ENCODE measurements at places on chromosomes 5 and 9.
A peak's percentile ranks its signal among the peaks of the same experiment; 100 is the strongest.

GRCh38 chr9:91880378-91880972 is 69.6 kb downstream of the ROR2 start:
- DNase-seq = no peak

DNA sequence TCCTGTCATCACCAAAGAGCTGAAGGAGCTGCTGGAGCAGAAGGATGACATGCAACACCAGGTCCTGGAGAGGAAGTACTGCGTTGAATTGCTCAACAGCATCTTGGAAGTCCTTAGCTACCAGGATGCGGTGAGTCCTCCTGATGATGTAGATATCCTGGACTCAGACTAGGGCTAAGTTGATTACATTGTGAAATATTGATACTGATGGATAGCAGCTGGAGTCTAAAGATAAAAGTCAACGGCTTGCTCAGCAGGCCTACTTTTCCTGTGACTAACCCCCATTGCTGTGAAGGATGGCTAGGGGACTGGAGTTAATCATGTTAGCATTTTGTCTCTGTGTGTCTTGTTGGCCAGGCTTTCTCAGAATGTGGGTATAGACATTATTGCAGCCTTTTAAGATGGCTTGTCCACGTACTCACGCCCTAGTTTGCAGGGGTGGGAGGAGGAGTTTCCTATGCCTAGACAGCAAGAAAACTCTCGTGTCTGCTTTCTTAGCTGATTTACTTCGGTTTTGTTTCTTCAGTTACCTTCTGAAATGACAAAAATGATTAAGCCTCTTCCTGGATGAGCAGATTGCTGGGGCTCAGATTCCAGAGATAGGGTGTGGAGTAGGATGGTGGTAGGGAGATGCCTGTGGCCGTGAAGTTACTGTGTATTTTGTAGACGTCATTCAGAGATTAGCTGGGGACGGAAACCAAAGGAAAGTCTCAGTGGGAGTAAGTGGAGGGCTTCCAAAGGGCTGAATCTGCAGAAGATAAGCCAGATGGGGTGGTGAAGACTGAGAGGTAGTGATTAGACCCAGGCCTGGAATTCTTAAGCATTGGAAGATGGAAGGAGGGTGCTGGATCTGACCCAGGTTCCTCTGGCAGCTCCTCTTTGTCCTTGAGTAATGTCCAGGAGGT is 166.3 kb downstream of the DOCK2 start:
- DNase-seq = peak; percentile 73

GRCh38 chr9:99326112-99326916 is 104.2 kb downstream of the SEC61B start:
- no peak for DNase-seq

GRCh38 chr5:52808316-52808901 is 20.7 kb downstream of the ITGA1 start:
- DNase-seq = no peak

DNA sequence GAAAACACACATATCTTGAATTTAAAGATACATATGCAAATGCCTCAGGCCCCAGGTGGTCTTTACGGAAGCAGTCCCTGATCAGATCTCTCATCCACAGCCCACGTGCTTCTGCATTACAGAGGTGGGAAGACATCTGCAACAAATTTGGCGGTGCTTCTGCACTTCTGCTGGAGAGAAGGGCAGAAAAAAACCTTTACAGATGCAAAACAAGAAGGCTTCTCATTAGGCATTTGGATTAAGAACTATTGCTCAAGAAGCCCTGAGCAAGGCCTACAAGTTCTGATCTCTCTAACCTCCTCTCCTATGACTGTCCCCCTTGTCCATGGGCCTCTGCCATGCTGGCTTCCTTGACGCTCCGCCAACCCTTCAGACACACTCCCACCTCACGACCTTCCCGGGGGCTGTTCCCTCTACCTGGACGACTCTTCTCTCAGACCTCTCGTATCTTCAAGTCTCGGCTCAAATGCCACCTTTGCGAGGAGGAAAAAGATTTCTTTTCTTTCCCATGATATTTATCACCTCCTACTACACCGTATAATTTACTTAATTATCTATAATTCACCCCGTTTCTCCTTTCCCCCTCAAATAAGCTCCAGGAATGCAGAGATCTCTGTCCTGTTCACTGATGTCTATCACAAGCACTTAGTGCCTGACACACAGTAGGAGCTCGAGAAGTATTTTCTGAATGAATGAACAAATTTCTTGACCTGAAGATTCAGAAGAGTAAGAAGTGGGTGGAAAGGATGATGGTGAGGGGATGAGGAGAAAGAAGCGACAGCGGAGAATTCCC is 1.1 kb downstream of the MTMR12 start:
- no peak for DNase-seq

GRCh38 chr9:112586599-112587155 is 100.0 kb downstream of the KIAA1958 start:
- DNase-seq = no peak

DNA sequence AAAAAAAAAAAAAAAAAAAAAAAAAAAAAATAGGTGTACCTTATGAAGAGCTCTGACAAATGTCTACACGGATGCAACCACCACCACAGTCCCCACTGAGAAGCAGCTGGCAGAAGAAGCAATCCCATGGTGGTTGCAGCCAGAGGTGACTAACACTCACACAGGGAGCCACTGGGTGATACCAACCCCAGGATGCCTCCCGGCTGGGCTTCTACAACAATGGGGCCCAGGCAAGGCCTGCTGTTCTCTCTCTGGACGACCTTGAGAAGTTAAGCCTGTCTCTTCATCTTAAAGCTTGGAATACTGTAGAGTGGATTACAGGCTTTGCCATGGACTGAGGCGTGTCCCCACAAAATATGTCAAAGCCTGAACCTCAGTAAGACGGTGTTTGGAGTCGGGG is 104.1 kb downstream of the ROR2 start:
- no peak for DNase-seq

DNA sequence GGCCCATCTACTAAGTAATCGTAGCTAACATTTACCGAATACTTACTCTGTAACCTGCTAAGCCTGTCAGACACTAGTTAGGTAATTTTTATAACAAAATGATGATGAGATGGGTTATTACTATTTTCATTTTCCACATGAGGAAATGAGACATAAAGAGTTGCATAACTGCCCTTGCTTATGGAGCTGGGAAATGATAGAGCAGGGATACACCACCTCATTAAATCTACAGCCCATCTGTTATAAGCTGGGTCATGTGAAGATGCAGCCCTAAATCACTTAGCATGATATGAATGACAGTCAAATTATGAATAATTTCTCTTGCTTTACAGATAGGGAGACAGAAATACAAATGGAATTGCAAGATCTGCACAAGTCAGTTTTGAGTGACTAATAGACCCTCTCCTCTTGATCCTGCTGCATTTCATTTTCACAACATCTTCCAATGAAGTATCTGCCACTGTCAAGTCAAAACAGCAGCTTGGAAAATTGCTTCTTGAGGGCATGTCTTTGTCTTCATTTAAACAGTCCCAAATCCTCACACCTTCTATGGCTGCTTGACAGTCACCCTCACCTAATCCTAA is 364.7 kb downstream of the PRELID2 start:
- no peak for DNase-seq

DNA sequence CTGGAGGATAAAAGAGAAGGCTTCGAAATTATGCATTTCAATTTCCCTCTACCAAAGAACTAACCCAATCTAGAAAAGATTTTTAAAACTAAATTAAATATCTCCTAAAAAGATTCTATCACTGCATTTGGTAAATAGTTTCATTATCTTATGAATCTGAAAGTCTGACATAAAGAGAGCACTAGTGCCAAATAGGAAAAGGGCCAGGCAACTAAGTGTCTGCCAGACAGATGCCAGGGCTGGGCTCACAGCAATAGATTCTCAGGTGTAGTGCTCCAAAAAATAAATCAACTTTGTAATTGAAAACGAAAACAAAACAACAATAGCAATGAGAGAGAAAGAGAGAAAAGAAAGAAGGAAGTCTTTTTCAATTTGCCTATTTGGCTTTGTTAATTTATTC is 157.7 kb upstream of the GNA14 start:
- DNase-seq = no peak

DNA sequence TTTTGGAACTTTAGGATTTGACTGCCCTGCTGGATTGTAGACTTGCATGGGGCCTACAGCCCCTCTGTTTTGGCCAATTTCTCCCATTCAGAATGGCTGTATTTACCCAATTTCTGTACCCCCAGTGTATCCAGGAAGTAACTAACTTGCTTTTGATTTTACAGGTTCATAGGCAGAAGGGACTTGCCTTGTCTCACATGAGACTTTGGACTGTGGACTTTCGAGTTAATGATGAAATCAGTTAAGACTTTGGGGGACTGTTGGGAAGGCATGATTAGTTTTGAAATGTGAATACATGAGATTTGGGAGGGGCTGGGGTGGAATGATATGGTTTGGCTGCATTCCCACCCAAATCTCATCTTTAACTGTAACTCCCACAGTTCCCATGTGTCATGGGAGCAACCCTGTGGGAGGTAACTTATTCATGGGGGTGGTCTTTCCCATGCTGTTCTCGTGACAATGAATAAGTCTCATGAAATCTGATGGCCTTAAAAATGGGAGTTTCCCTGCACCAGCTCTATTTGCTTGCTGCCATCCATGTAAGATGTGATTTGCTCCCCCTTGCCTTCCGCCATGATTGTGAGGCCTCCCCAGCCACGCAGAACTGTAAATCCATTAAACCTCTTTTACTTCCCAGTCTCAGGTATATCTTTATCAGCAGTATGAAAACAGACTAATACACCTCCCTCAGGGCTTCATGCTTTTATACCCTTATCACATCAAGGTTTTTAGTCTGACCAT is 206.6 kb downstream of the DENND1A start:
- no peak for DNase-seq

GRCh38 chr9:118395415-118395814 is 691.2 kb downstream of the TLR4 start:
- DNase-seq = no peak

GRCh38 chr9:105273731-105274130 is 29.3 kb downstream of the SLC44A1 start:
- no peak for DNase-seq

DNA sequence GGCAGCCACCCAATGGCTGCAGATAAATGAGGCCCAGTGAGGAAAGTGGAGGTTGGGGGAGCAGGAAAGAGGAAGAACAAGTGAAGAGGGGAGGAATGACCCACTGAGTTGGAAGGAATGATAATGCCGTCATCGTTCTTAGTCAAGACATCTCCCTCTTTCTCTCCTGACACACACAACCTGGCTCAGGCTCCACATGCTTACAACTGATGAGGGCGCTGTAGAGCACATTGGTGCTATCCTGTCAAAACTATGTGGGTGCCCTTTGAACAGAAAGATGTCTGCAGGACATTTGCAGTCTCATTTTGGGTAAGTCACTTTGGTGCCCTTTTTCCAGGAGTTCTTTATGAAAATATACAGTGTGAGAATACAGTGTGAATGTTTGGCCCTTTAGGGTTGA is 5.9 kb downstream of the IFNW1 start:
- no peak for DNase-seq

- DNase-seq = no peak
Measured at GRCh38 chr9:98864281-98865174, 57.1 kb downstream of the GALNT12 start.

- DNase-seq = no peak
Measured at GRCh38 chr5:42779083-42779482, 22.5 kb downstream of the CCDC152 start.

DNA sequence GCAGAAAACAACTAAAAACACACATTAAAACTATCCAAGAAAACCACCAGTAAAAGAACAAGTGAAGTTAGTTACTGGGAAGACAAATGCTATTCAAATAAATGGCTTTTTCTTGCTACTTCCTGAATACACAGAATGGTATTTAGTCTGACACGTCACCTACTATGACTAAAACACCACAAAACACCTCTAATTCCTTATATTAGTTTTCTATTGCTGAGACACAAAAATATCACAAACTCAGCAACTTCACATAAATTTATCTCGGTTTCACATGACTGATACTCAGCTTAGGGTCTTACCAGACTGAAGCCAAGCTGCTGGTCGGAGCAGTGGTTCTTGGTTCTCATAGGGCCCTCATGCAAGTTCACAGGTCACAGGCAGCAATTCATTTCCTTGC is 5.4 kb downstream of the DMAC1 start:
- DNase-seq = no peak

DNA sequence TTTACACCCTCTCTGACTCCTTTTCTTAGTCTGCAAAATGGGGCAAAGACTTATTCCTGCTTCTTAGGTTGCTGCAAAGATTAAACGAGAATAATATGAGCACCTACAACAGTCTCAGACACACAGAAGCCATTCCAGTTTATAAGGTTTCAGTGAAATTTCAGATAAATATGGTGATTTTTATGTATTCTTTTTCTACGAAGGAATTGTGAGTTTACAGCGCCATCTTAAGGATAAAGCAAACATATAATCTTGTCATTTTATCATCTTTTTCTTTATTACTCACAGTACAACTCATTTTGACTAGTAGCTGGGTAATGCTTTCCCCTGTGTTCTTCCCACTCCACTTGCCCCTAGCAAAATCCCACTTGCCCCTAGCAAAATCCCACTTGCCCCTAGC is 29.2 kb upstream of the SMC5 start:
- DNase-seq = peak; percentile 26

GRCh38 chr9:118595719-118596305 is 773.4 kb downstream of the BRINP1 start:
- no peak for DNase-seq

- DNase-seq = no peak
Measured at GRCh38 chr9:115615821-115616665, 498.1 kb upstream of the TNC start.

DNA sequence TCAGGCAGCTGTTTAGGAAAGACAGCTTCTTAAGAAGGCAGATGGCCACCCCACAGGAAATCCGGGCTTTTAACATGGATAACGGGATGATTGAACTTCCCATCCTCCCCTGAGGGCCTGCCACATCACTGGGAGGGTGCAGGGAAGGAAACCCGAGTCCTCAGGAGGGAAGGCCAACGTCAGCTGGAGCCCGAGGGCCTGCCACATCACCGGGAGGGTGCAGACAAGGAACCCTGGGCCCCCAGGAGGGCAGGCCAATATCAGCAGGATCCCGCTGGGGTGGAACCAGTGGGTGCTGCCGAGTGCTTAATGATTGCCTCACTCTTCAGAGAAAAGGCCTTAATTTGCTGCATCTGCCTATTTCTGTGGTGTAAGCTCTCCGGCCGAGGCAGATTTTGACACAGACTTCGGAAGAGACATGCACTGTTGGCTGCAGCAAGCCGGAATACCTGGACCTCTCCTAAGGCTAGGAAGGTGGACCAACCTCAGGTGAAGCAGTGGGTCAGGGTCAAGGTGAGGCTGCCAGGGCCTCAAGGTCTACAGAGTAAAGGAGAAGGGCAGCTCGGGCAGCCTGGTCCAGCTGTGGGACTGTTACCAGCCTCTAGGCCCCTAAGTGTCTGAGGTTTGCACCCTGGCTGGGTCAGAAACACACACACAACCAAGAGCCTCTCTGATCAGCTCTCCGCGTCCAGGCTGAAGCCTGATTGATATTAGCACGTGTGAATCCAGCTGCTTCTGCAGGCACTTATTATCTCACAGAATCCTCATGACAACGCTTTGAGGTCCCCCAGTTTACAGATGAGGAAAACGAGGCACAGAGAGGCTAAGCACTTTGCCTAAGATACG is 14.8 kb upstream of the COL5A1 start:
- DNase-seq = no peak

GRCh38 chr5:122420091-122420490 is 108.1 kb downstream of the SNCAIP start:
- DNase-seq = no peak

- DNase-seq = no peak
Measured at GRCh38 chr9:16828340-16829281, 41.9 kb downstream of the BNC2 start.

GRCh38 chr9:37918665-37919170 is 14.8 kb upstream of the SLC25A51 start:
- DNase-seq = no peak

All from Kasumi-1 (cell line).